ENCODE measurements at places on chromosomes 12 and 14. TPM values are rescaled to one million over a fixed set of nuclear protein-coding genes. Genes with fewer than 3 reads are reported as not detected.

DNA sequence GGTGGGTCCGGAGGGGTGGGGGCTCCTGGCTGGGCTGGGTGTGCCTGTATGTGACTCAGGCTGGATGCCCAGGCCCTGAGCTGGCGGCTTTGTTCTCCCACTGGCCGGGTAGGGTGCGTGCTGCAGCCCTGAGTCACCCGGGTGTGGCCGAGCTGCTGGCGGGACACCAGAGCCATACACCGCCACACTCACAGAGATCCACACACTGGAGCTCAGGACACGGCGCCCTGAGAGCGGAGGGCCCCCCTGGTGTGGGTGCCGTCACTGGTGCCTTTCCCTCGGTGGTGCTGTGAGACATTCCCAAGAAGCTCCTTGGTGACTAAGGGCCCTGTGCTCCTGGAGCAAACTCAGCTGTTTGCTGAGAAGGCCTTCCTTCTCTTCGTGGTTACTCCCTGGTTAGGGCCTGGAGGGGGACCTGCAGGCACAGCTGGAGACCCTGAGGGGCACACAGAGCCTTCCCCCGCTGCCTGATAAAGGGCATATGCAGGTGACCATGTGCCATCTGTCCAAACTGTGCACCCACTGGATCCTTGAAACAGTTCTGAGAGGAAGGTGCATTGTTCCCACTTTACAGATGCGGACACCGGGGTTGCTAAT is 44.3 kb downstream of the KRT80 start:
- H3K27me3 ChIP-seq, result no peaks in the 10 kb centered on the region
- H3K4me1 ChIP-seq, result peaks cover 43% of the 10 kb centered on the region
- no peak overlapping the region for H3K4me3 ChIP-seq

DNA sequence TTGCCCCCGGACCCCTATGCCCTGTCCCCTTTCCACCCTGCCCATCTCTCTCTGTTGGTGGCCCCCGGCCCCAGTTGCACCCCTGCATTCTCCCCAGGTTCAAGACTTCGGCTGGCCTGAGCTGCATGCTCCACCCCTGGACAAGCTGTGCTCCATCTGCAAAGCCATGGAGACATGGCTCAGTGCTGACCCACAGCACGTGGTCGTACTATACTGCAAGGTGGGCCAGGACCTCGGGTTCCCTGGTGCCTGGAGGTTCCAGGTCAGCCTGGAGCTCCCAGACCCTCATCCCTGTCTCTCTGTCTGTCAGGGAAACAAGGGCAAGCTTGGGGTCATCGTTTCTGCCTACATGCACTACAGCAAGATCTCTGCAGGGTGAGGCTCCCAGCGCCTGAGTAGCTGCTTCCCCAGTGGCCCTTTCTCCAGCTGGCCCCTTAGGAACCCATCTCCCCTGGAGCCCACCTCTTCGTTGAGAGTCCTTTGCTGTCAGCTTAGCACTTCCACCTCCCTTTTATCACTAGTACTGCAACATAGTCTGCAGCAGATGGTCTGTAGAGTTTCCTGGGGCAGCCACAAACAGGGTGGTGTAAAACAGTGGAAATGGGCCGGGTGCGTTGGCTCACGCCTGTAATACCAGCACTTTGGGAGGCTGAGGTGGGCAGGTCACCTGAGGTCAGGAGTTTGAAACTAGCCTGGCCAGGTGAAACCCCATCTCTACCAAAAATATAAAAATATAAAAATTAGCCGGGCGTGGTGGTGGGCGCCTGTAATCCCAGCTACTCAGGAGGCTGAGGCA is 5.8 kb downstream of the TNS2 start:
- peaks cover 5% of the 10 kb centered on the region for H3K36me3 ChIP-seq
- DNase-seq, result no peak
- H3K27me3 ChIP-seq, result no peaks in the 10 kb centered on the region
- H3K4me1 ChIP-seq, result peaks cover 32% of the 10 kb centered on the region
- H3K4me3 ChIP-seq, result peak overlapping the region; percentile 50
- H3K27ac ChIP-seq, result peak overlapping the region; percentile 77

DNA sequence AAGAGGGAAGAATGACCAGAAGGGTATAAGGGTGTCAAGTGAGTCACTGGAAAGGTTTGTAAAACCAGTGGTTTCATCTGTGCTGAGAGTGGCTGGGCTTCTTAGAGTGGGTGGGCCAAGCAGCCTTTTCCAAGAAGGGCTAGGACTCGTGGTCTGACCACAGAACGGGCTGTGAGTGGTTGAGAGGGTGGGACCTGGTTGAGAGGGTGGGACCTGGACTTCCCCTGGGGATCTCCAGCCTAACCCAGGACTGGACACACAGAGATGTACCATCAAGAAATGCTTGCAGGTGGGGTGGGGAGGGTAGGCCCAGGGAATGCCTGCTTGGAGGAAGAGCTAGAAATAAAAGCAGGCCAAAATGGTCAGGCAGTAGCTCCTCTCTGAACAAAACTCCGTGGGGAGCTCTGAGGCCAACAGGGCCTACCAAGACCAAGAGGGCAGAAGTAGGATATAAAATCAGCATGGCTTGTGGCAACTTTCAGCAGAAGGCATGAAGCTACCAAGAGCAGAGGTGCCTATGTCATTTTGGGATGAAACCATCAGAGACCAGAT is 140.5 kb downstream of the FOXN3 start:
- peaks cover 10% of the 10 kb centered on the region for H3K36me3 ChIP-seq
- no peak overlapping the region for H3K4me3 ChIP-seq
- H3K27me3 ChIP-seq, result no peaks in the 10 kb centered on the region
- no peak for DNase-seq
- H3K27ac ChIP-seq, result no peak overlapping the region
- H3K4me1 ChIP-seq, result peaks cover 7% of the 10 kb centered on the region

- no peaks in the 10 kb centered on the region for H3K27me3 ChIP-seq
- peaks cover 21% of the 10 kb centered on the region for H3K4me1 ChIP-seq
- H3K36me3 ChIP-seq, result no peaks in the 10 kb centered on the region
- no peak overlapping the region for H3K27ac ChIP-seq
- H3K4me3 ChIP-seq, result no peak overlapping the region
Measured at GRCh38 chr14:35388656-35389314, 15.8 kb downstream of the NFKBIA start.

DNA sequence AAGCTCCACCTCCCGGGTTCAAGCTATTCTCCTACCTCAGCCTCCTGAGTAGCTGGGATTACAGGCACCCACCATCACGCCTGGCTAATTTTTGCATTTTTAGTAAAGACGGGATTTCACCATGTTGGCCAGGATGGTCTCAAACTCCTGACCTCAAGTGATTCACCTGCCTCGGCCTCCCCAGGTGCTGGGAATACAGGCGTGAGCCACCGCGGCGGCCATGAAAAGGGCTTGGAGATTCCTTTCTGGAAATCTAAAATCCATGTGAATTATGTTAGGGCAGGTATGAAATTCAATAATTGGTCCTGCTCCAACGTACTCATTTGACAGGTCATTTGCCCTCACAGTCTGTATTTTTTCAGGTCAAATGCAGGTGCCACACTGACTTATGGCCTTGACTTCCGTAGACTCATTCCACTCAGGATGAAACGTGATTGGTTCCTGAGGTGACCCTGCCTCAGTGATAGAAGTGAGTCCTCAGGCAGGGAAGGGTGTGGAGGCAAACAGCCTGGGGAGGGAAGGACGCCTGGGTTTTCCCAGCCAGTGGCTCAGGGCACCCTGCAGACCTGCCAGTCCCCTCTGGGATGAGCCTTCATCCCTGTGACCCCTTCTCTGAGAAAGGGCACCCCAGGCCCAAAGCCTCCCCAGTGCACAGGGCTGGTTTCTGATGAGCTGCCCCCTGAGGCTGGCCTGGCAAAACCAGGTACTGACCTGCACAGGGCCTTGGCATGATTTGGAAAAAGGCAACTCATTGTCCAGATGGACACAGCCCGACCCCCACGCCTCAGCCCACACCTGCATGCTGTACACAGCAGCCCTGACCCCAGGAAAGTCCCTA is 48.7 kb downstream of the PSMA6 start:
- peaks cover 25% of the 10 kb centered on the region for H3K4me1 ChIP-seq
- no peak for DNase-seq
- H3K27ac ChIP-seq, result no peak overlapping the region
- H3K27me3 ChIP-seq, result no peaks in the 10 kb centered on the region
- H3K4me3 ChIP-seq, result no peak overlapping the region
- no peaks in the 10 kb centered on the region for H3K36me3 ChIP-seq

The SDR9C7 gene
- total RNA-seq, result 0.29 TPM

The OTUB2 gene
- 6.6 TPM for total RNA-seq
